ENCODE measurements at places on chromosomes 1 and 21.

DNA sequence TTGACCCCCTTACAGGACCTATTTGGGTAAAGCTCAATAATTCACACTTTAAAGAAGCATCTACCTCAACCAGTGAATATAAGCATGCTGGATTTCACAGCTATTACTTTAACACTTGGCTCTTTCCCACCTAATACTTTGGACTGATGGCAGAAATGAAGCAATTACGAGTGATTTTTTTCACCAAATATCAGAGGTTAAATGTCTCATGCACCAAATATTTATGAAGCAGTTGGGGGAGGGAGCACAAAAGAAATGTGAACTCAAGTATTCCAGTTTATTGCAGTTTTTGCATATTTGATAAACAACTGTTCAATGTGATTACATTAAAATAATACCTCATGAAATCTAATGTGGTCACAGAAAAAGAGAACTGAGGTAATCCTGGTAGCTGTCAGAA is 223.6 kb downstream of the LRRC7 start:
- peak; percentile 0 for DNase-seq

DNA sequence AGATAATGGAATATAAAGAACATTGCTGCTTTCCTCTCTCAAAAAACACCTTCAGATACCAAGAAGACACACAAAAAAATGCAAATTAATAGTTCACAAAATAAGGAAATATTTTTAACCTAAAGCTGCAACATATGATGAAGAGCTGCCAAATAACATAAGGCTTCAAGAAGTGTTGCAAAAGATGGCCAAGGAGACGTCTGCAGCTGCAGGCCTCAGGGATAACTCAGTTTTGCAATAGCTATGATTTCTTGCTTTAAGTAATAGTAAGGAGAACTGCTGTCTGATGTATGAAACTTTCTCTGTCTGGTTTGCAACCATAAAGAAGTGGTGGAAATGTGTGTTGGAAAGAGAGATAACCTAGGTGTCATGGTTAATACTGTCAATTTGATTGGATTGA is 1237.5 kb downstream of the MRPL39 start:
- no peak for DNase-seq

- no peak for DNase-seq
Observed at GRCh38 chr1:219040291-219040690, 133.4 kb upstream of the LYPLAL1 start.

DNA sequence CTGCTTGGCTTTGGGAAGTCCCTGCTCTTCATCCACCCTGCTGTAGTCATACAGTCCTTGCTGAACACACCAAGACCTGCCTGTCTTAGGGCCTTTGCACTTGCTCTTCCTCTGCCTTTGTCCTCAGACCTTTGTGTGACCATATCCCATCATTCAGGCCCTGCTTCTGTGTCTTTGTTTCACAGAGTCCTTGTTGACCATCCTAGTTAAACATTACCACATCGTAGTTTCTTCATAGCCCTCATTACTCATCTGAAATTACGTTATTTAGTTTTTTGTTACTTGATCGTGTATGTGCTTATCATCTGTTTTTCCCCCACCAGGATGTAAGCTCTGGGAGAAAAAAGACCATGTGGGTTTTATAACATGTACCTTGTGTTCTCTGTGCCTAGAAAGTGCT is 18.3 kb upstream of the SPRR5 start:
- DNase-seq = no peak

- peak; percentile 27 for DNase-seq
Observed at GRCh38 chr1:55500601-55501000, 285.4 kb upstream of the USP24 start.

- no peak for DNase-seq
Observed at GRCh38 chr1:10306435-10306834, 92.4 kb upstream of the PGD start.

- no peak for DNase-seq
Observed at GRCh38 chr1:111302374-111302773, 11.7 kb downstream of the CHIA start.

- peak; percentile 72 for DNase-seq
Observed at GRCh38 chr1:150186789-150187559, 37.3 kb downstream of the PLEKHO1 start.
